Posterior vena cava (tissue), 2 donors: ENCODE measurements at places on chromosomes 3 and 15. TPM values are rescaled to one million over a fixed set of nuclear protein-coding genes. Genes with fewer than 3 reads are reported as not detected.

SENP8 gene
- total RNA-seq: 2.3 TPM

CASR gene
- not detected for total RNA-seq

ZCWPW2 gene
- 2.2 TPM for total RNA-seq

ELP6 gene
- total RNA-seq: 20.5 TPM

GRCh38 chr3:17806201-17806600 lies 63.8 kb upstream of the TBC1D5 start:
- no peak for DNase-seq

GRCh38 chr3:169505577-169506230 lies 157.8 kb downstream of the MECOM start:
- no peak for DNase-seq

DNA sequence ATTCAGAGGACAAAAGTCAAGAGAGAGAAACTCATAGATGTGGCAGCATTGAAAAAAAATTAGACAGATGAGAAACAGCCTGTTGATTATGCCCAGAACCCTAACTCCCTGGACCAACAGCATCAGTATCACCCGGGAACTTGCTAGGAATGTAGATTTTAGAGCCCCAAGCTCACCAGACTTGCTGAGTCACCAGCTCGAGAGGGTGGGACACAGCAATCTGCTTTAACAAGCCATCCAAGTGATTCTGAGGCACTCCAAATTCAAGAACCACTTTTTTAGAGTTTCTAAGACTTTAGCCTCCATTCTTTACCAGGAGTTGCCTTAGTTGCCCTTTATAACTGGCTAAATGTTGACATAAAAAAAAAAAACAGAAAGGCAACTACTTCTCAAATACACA lies 70.9 kb downstream of the CGGBP1 start:
- no peak for DNase-seq

DNA sequence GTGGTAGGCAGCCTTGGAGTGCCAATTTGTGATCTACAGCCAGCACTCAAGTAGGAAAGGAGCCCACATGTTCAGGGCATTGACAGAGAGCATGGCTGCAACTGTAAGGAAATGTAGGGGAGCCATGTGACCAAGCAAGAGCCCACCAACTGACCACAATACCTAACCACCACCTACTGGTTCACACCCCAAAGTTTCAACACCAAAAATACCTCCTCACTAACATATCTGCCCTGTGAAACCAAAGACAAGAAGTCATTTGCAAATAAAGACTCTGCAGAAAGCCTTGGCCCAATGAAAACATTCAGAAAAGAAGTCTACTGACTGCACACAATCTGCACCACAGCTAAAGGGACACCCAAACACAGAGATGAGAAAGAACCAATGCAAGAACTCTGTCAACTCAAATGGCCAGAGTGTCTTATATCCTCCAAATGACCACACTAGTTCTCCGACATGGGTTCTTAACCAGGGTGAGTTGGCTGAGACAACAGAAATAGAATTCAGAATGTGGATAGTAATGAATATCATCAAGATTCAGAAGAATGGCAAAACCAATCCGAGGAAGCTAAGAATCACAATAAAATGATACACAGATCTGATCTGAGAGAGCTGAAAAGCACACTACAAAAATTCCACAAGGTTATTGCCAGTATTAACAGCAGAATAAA lies 40.6 kb downstream of the SLC9C1 start:
- DNase-seq: no peak

- no peak for DNase-seq
Measured at GRCh38 chr3:37024820-37025405, 31.6 kb downstream of the MLH1 start.

GRCh38 chr3:13044496-13045240 lies 28.6 kb downstream of the IQSEC1 start:
- no peak for DNase-seq

DNA sequence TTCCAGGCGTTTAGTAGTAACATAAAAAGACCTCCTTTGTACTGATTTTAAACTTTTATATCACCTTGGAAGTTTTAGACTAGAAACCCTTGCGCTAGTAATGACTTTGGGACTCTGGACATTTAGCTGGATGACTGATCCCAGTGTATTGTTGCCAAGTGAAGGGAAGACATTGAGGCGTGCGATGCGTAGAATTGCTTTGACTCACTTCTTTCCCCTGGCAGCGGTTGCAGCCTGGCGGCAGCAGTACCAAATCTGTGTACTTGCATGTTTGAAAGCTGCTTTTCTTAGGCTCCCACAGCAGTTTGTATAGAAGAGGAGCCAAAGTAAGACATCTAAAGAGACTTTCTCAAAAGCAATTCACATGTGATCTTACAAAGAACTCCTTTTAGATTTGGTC lies 151.6 kb downstream of the BBX start:
- DNase-seq: no peak

DNA sequence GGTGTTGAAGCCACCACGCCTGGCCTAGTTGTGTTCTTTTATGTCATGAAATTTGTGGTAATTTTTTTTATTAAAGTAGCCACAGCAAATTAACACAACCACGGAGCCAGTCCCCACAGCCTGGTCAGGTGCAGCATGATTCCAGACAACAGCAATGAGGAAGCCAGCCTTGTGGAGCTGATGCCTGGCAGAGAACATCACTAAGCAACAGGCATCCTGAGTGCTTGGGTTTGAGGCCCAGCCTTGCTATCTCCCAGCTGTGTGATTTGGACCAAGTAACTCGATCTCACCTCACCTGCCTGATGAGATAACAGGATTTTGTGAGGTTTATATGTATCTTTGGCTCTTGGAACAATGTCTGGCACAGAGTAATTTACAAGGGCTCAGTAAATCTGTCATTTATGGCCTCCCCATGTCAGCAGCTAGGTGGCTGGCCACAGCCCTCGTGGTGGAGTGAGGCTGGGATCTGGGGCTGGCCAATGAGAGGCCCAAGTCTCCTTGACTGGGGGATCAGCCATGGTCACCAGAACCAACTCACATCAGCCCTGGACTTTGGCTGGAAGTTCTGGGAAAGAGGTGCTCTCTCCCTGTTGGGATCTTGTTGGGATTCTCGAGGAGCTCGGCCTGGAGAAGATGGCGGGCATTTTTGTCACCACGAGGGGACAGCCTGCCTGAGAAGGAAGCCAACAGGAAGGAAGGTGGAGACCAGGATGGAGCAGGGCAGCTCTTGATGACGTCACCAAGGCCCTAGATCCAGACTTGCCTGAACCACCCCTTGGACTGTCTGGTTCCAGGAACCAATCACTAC lies 22.8 kb upstream of the FLNB start:
- DNase-seq: no peak
